ENCODE measurements at places on chromosomes 12 and 14. TPM values are rescaled to one million over a fixed set of nuclear protein-coding genes. Genes with fewer than 3 reads are reported as not detected.

DPPA3 gene
- not detected for total RNA-seq

NR4A1 gene
- total RNA-seq, result 46.1 TPM

CACNA1C gene
- total RNA-seq, result 151 TPM

LRRC9 gene
- total RNA-seq, result not detected

EAPP gene
- 17.8 TPM for total RNA-seq

PRIMA1 gene
- total RNA-seq, result 8.4 TPM

DNA sequence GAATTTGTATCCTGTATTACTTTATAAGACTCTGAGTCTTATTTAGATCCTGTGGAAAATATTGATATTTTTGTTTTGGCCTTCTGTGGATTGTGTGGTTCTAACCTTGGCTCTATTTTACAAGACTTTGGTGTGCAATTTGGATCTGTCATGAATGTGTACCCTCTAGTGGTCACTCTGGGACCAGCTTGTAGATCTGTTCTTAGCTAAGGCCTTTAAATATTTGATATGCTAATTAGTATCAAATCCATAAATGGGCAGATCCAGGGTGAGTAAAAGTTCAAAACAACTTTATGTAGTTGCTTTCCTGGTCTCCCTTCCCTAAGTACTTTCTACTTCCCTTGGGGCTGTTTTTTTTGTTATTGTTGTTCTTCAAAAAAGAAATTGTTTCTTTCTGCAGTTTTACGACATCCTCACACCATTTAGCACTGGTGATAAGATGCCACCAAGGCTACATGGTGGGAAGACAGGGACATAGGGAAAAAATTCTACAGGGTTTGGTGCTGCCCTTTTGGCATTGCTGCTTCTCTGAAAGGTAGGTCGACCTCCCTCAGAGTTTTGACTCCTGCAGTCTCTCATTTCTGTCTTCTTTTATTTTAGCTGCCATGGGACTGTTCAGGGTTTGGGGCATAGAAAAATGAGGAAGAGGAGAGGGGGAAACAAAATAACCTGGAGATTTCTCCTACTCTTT is 238.5 kb downstream of the GPHN start:
- no peak for DNase-seq

GRCh38 chr12:54044425-54045103 is 9.1 kb upstream of the HOXC4 start:
- no peak for DNase-seq

DNA sequence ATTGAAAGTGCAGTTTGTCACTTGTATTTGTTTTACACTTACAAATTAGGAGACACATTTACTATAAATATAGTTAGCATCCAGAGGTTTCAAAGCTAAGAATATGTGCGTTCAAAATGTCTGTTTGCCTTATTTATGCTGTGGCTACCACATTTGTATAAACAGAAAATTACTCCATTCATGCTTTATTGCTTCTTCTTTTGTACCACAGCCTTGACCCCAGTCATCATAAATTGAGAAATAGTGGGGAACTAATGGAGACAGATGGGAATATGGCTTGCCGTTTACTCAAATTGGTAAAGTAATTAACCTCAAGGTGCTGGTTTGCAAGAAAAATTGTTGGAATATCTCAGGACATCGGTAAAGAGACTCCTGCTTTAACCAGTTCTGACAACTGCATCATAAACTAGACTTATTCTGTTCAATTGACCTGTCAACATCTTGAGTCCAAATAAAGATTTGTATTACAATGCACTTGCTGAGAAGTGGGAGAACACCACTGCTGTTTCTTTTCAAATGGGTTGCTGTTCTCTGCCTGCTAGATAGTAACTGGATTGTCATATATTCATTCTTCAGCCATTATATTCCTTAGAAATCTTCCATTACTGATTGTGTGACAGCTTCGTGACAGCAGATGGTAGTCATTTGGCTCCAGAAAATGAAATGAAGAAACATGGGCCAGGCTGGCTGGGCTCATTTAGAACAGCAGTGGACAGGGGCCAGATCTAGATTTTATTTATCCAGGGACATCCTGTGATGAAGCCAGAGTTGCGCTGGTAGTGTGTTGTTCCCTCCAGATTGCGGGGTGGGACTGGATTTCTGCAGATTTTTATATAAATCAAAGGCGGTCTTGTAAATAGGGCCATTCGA is 354.4 kb downstream of the EGLN3 start:
- DNase-seq, result no peak

GRCh38 chr12:64729909-64730587 is 29.2 kb downstream of the GNS start:
- DNase-seq, result no peak

GRCh38 chr14:55309761-55310365 is 38.6 kb downstream of the FBXO34 start:
- DNase-seq, result no peak

DNA sequence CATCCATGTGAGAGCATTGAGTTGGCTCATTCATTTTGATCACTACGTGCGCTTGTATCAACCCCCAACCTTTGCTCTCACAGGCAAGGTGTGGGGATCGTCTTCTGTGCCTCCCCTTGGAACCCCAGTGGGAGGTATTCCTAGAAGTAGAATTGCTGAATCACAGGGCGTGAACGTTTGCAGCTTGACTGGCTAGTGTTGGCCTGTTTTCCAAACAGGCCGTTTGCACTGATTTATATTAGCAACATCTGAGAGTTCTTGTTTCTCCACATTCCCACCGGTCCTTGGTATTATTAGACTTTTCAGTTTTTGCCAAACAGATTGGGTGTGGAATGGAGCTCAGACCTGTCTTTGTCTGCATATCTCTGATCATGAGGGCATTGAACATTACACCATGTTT is 288.6 kb upstream of the PWP1 start:
- DNase-seq, result no peak

DNA sequence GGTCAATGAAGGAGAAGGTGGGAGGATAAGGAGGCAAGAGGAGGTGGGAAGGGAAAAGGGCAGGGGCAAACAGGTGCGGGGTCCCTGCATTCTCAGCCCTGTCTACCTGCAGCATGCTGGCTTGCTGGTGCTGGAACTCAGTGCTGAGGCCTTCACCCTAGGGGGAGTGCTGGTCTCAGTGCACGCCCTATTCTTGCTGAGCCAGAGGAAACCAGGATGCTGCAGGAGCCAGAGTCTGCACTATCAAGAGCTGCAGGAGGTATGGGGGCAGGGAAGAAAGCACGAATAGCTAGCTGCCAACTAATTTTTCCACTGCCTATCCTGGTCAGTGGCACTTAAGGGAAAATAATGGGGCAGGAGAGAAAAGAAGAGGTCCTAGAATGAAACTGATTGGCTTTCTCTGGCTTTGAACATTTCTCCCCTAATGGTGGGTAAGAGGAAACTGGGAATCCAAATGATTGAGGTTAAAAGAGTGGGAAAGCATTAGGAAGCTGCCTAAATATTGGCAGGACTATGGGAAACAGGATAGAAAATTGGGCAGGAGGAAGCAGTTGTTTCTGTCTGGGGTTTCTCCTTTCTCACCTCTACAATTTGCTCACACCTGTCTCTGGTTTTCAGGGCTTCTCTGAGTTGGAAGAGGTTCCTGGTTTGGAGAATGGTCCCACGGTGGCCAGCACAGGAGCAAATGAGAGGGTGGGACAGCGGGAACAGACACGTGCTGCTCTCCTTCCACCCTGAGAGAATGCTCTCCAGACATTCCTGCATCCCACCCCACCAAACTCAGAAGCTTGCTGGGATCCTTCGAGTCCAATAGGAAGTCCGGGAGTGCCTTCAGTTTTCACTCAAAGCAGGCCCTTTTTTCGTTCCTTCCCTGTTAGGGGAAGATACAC is 1.9 kb downstream of the TMEM253 start:
- no peak for DNase-seq

GRCh38 chr14:103736546-103737431 is 21.2 kb downstream of the ZFYVE21 start:
- no peak for DNase-seq

GRCh38 chr14:24238527-24239037 is 3.8 kb downstream of the TINF2 start:
- no peak for DNase-seq

- DNase-seq, result no peak
These were observed 52.8 kb upstream of the CNOT2 start for GRCh38 chr12:70190262-70191010.

GRCh38 chr12:56661979-56662638 is 16.3 kb upstream of the ATP5F1B start:
- no peak for DNase-seq

- DNase-seq, result no peak
These were observed 234.7 kb upstream of the TBX3 start for GRCh38 chr12:114918535-114919233.

Measured in Right ventricle myocardium superior (tissue), 1 donor.